ENCODE measurements at places on chromosomes 5 and 9. TPM values are rescaled to one million over a fixed set of nuclear protein-coding genes. Genes with fewer than 3 reads are reported as not detected.

GRCh38 chr9:70902171-70902570, 219.2 kb downstream of the TRPM3 start:
- DNase-seq, result no peak

GRCh38 chr9:101027236-101027635, 1.3 kb upstream of the PLPPR1 start:
- no peak for DNase-seq

GRCh38 chr9:14650596-14650995, 42.6 kb downstream of the ZDHHC21 start:
- no peak for DNase-seq

DNA sequence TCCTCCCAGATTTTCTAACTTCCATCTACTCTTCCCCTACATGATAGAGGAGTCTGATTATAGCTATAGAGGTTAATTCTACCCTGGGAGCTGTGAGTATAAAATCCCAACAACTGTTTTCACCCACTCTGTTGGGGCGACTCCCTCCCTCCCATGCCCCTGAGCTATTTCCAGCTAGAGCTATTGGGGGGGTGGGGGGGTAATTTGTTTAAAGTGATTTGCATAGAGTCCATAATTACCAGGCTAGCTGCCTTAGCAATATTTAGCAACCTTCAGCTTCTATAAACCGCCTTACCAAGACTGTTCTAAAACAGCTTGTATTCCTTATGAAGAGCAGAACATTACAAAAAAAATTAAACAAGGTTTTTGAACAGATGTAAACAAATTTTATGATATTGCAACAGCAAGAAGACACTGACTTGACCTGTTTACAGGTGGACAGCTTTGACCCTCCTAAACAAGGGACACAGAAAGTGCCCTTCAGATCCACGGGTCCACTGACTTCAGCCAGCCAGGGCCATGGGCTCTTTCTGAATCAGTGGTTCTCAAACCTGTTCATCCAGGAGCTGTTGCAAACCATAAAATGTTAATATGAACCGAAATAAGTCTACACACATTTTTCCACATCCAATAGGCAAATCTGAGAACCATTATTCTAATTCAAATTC, 98.2 kb downstream of the OTULIN start:
- no peak for DNase-seq

DNA sequence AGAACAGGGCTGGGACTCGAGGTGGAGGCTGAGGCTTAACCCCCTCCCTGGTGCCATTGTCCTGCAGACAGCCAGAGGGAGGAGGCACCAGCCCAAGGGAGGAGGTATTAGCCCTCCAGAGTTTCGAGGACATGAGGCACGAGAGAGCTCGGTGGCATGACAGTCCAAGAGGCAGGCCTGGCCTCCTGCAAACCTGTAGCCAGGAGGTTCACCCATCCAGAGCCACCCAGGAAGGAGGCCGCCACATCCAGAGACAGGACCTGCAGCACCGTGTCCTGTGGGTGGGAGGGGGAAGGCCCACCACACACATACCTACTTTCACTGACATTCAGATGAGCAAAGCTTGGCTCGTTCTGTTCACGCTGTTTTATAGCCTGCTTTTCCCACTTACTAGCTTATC, 75.2 kb upstream of the ADAMTS2 start:
- no peak for DNase-seq

GRCh38 chr5:68505917-68506860, 290.6 kb downstream of the PIK3R1 start:
- no peak for DNase-seq

GRCh38 chr9:98931600-98932389, 11.9 kb upstream of the COL15A1 start:
- no peak for DNase-seq

PCDHA7 gene
- 2.3 TPM for total RNA-seq

TRAF1 gene
- total RNA-seq, result 3.8 TPM

HINT2 gene
- total RNA-seq, result 60.1 TPM

PLEKHG4B gene
- 21.7 TPM for total RNA-seq

BRD3 gene
- total RNA-seq, result 77.6 TPM

YTHDC2 gene
- 28.8 TPM for total RNA-seq

AIF1L gene
- 118 TPM for total RNA-seq

Measured in neural crest cell (in vitro differentiated cells).